CD4-positive, alpha-beta T cell treated with Interleukin-17A for 4 hours (primary cell): ENCODE measurements at places on chromosomes 13 and 19.

DNA sequence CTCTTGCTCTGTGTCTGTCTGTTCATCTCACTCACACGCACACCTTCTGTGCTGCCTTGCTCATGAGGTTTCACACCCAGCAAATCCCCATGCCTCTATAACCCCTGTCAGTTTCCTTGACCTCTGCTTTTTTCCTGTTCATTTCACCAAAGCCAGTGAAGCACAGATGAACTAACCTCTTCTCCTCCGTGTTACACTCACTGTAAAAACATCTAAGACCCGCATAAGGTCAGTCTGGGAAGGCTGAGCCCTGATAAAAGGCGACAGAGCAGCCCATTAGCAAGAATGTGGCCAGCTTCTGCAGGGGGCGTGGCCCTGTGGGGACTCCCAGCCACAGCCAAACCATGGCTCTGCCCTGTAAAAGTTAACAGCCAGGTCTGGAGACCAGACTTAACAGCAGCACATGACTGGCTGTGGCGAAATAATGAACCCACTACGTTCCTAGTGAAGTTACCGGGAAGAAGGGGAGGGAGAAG is 42.8 kb upstream of the NPAS1 start:
- no peak for DNase-seq

DNA sequence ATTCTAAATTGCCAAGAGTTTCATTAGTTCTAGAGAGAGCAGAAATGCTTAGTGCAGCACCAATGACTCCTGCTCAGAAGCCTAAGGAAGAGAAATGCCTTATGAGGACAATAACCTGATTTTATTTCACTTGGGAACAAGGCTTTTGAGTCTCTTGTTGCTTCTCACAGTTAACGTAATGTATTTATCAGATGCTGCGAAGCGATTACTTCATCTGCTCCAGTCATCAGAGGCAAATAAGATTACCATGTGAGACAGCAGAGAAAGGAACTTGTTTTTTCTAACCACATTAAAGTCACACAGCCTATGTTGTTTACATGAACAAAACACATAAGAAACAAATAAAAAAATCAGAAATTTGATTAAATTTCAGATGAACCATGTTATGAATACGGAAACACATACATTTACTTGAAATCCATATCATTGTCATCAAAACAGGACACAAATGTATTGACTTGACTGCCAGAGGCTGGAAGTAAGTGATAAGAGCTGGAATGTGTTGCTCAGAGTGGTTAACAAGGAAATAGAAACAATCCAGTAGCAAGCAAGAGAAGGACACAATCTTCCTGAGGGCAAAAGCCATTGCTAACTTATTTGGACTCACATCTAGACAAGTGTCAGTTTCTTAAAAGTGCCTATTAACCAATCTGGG is 147.3 kb downstream of the LHFPL6 start:
- DNase-seq = no peak

DNA sequence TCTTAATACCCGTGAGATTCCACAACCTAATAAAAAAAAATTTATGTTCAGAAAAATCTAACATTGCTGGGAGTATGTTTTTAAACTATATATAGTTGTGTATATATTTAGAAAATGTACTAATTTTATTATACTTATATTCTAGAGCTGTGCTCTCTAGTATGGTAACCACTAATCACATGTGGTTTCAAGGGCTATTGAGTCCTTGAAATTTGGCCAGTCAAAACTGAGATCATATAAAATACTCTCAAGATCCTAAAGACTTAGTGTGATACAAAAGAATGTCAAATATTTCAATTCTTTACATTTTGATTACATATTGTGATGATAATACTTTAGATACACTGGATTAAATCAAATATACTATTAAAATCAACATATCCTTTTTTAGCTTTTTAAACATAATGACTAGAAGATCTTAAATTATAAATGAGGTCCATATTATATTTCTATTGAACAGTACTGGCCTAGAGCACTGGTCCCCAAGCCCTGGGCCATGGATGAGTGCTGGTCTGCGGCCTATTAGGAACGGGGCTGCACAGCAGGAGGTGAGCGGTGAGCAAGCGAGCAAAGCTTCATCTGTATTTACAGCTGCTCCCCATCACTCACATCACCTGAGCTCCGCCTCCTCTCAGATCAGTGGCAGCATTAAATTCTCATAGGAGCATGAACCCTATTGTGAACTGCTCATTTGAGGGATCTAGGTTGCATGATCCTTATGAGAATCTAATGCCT is 176.5 kb upstream of the NBEA start:
- DNase-seq = no peak

GRCh38 chr19:49929611-49930482 is 543 bp upstream of the NUP62 start:
- DNase-seq = peak; percentile 91

GRCh38 chr13:111174377-111175114 is 59.4 kb downstream of the ARHGEF7 start:
- DNase-seq = no peak

DNA sequence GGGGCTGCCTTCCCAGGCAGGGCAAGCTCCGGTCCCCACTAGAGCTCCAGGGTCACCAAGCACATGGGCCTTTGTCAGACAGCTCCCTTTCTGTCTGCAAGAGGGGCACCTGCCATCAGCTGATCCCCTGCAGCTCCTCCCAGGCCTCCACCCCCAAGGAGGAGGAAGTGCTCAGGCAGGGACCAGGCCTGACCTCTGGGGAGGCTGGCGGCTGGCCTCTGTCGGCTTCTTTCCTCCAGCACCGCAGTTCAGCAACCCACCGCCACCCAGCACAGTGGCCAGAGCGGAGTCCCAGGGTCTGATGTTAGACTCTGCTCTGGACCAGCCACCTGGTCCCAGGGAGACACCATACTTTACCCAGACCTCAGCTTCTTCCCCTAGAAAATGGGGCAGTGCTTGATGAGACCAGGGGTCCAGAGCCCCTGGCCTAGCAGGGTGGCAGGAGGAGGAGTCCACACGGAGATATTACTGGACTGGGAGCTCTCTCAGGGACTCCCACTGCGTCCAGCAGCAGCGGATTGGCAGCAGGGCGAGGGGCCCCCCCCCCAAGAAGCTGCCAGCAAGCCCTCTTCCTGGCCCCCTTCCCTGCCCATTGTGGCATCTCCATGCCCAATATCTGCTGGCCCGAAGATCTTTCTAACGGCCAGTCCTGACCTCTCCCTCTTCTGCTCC is 24.1 kb downstream of the NKPD1 start:
- DNase-seq = no peak

DNA sequence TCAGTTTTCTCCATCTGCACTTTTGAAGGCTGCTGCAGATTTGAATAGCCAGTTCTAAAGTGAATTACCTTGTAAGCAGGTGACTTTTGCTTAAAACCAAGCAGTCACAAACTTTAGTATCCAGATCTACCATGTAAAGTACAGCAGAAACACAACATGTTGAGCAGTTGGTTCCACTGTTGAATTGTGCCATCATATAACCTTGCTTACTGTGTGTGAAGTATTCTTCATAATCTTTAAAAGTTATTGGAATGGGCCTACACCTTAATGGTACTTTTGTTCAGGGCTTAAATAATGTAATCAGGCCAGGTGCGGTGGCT is 23.2 kb upstream of the MTUS2 start:
- no peak for DNase-seq

GRCh38 chr13:103192511-103193135 is 126.4 kb upstream of the SLC10A2 start:
- DNase-seq = no peak

- DNase-seq = no peak
These were observed 19.6 kb upstream of the SIGLEC6 start for GRCh38 chr19:51550848-51551672.

DNA sequence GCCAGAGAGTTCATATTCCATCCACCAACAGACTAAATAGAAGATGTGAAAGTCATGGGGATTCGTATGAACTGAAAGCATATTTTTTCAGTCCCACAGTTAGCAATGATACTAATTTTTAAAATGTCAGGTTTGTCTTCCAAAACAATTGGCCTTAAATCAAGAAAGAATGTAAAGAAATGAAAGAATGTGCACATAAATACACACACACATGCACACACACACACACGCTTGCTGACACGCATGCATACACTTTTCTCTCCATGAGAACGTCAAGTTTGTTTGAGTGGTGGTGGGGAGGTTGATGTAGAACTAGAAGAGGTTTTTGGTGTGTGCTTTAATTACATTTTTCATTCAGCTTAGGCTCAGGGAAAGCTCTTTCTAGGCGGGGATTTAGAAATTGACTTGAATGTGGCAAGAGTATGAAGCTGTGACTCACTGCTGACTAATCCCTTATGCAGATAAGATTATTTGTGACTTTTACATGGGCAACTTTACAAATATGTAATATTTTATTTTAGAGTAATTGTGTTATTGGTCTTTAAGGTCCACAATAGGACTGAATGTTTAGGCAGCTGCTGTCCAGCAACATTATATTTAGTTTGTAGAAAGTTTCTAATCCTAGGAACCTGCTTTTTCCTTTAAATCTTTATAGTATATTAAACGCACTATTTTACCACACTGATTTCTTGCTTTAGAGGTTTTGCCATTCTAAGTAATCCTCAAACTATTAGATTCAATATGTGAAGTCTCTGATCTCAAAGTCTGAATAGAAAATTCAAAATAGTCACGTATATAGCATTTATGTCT is 18.8 kb downstream of the FLT1 start:
- DNase-seq = no peak

DNA sequence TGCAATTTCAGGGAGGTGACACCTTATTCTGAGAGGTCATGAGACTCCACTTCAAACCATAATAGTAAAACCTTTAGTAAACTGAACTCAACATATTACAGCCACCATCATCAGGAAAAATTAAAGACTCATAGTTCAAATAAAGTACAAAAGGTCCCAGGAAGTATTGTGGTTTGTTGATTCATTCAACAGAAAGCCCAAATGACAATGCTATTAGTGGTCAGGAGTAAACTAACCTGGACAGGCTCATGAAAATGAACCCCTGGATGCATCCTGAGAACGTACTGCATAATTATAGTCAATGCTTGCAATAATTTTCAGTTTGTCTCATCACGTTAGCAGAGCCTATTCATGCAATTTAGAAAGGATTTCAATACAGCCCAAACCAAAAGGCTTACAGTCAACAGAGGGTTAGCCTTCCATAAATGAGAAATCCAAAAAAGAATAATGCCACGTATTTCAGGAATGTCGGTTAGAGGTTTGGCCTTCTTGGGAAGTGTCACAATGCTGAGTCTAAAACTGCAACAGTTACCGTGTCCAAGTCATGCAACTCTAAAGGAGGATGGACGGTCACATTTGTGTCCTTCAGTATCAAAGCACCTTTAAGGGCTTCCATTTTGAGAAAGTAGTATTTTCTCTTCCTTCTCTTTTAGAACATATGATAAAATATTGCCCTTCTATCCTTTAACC is 280.8 kb downstream of the ABCC4 start:
- DNase-seq = no peak

DNA sequence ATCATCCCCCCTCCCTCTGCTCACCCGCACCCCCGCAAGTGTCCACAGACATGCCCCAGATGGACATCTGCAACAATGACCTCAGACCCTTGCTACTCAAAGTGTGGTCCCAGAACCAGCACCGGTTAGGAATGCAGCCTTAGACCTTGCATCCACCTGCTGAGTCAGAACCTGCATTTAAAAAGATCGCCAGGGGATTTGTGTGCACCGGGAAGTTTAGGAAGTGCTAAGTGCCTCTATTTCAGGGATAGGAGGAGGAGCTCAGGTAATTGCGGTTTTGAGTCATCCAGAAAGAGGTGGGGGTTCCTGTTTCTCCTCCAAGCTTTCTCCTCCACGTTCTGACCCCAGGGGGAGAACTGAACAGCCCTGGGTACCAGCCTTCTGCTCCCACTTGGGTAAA is 46.2 kb downstream of the CACNA1A start:
- no peak for DNase-seq

DNA sequence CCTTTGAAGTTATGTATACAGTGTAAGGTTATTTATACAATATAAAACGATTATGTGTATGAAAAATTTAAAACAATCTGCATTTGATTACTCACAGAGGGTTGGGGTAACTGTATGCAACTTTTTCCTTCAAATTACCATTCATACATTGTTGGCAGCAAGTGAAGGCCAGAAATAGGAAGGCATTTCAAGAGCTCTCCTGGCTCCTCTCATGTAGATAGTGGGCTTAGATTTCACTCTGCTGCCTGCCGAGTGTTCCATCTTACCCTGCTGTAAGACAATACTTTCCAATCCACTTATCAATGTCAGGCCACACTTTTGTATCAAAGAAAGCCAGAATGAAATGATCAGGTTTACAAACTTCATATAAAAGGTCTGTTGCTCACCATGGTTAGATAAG is 245.2 kb downstream of the DNAJC15 start:
- no peak for DNase-seq

DNA sequence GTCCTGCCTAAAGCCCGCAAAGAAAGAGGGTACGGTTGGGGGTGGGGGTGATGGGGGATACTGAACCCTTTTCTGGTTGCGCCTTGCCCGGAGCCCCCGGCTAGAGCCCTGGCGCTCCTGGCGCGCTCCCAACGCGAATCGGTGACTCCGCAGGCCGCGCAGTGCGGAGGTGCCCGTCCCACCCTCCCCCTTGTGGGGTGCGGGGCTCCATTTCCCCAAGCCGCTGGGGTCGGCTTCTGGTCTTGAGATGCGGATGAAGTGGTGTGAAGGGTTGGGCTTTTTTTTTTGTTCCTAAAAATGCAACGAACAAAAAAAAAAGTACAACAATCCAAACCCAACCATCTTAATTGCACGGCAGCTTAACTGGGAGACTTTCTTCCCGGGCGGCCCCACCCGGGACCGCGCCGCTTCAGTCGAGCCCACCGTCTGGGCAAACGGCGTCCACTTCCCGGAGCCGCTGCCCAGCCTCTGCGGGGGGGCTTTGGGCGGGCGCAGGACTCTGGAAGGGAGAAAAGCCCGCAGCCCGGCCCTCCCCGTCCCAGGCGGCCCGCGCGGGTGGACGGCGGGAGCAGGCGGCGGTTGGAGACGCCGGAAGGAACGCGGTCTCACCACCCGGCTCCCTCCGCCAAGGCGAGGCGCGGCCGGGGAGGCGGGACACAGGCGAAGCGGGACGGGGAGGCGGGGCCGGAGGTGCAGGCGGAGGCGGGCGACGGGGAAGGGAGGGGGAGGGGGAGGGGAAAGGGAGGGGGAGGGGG is 504 bp upstream of the TRIM13 start:
- peak; percentile 94 for DNase-seq

GRCh38 chr19:30817965-30818567 is 445.9 kb downstream of the ZNF536 start:
- no peak for DNase-seq

DNA sequence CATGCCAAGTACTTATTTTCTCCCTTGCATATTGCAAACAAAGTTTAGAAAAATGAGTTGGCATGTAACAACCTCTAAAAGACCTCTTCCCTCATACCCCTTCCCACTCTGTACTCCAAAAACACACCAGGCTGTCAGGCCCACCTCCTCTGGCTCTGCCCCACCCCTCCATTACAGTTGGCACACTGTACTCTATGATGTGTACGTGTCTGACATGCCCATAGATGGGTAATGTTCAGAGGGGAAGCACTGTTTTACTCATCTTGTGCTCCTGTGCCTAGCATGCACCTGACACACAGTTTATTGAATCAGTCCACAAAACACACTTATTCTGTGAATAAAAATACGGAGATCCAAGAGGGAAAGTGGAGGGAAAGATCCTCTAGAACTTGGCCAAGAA is 45.6 kb downstream of the SERPINE3 start:
- DNase-seq = no peak

- DNase-seq = no peak
These were observed 307.6 kb upstream of the NBEA start for GRCh38 chr13:34634448-34634847.

- DNase-seq = no peak
These were observed 31.1 kb downstream of the TRPM4 start for GRCh38 chr19:49188626-49189200.
